ENCODE measurements at places on chromosomes 7 and 10.

GRCh38 chr7:22357311-22358175, 589 bp upstream of the RAPGEF5 start:
- no peak for DNase-seq

- DNase-seq, result no peak
Measured at GRCh38 chr7:27095050-27095896, 527 bp downstream of the HOXA1 start.

GRCh38 chr7:27746978-27747377, 7.0 kb downstream of the TAX1BP1 start:
- no peak for DNase-seq

DNA sequence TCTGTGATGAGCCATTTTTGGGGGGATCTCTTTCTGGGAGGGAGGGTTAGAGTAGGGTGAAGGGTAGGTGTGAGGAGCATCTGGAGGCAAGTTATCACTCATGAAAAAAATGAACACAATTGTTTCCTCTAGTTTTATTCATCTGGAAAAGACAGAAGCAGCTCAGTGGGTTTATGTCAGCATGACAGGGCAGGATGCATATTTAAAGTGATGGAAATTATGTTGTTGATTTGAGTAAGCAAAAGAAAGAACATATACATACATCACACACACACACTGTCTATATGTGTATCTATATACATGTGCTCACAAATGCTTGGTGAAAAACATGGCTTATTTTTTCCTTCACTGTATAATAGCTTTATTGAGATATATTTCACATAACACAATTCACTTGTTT, 114.2 kb downstream of the ADCY1 start:
- no peak for DNase-seq

GRCh38 chr10:74634995-74635536, 191.3 kb upstream of the KAT6B start:
- no peak for DNase-seq

GRCh38 chr10:43971981-43972380, 323.3 kb upstream of the ZNF32 start:
- no peak for DNase-seq

DNA sequence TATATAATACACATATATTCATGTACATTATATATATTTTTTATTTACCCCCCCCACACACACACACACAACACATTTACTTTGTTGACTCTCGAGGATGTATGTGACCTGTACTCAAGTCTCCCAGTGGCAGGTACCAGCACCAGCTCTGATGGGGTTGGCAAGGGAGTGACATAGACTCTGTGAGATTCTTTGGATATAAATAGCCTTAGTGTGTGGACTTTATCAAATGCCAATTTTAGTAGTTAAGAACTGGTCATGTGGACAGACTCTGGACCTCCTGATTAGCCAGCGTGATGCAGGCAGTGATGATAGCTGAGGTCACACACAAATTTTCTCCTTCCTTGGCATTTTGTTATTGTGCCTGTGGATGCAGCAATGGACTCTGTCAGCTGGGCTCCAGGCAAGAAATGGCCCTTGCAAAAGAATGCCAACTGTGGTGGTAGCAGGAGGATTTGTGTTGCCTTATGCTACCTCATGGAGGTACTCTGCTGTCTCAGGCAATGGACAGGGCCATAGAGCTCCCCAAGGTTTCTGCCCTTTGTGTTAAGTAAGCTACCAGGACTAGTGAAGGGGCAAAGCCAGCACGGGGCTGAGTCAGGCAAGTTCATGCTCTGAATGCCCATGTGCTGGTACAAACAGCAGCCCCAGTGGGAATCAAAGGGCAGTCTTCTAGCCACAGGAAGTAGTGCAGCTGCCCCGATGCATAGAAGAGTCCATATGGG, 224.6 kb upstream of the ZWINT start:
- DNase-seq, result no peak

DNA sequence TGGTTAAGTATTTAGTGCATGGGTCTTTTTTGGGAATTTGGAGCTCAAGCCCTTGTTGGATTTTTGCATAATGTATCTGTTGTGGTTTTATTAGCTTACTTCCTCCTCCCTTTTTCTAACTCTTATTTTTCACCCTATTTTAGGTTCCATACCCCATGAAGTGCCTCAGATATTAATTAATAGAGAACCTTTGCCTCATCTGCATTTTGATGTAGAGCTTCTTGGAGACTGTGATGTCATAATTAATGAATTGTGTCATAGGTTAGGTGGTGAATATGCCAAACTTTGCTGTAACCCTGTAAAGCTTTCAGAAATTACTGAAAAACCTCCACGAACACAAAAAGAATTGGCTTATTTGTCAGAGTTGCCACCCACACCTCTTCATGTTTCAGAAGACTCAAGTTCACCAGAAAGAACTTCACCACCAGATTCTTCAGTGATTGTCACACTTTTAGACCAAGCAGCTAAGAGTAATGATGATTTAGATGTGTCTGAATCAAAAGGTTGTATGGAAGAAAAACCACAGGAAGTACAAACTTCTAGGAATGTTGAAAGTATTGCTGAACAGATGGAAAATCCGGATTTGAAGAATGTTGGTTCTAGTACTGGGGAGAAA, 28.0 kb downstream of the SIRT1 start:
- no peak for DNase-seq

DNA sequence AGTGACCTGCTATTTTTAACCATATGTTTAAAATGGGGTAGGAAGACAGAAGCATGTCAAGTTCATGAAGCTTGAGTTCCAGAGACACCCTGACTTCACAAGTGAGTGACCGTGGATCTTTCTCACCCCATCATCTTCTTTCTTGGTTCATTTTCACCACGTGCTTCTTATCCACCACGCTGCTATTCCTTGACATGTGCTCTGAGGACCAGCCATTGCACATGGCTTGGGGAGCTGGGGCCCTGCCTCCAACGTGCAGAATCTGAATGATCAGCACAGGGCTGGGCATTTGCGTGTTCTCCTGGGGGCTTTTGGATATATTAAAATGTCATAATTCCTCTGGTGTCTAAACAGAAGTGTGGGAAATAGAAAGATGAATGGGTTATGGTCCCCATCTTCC, 25.0 kb upstream of the GTPBP4 start:
- no peak for DNase-seq

GRCh38 chr7:156999958-157000726, 10.3 kb downstream of the MNX1 start:
- no peak for DNase-seq

DNA sequence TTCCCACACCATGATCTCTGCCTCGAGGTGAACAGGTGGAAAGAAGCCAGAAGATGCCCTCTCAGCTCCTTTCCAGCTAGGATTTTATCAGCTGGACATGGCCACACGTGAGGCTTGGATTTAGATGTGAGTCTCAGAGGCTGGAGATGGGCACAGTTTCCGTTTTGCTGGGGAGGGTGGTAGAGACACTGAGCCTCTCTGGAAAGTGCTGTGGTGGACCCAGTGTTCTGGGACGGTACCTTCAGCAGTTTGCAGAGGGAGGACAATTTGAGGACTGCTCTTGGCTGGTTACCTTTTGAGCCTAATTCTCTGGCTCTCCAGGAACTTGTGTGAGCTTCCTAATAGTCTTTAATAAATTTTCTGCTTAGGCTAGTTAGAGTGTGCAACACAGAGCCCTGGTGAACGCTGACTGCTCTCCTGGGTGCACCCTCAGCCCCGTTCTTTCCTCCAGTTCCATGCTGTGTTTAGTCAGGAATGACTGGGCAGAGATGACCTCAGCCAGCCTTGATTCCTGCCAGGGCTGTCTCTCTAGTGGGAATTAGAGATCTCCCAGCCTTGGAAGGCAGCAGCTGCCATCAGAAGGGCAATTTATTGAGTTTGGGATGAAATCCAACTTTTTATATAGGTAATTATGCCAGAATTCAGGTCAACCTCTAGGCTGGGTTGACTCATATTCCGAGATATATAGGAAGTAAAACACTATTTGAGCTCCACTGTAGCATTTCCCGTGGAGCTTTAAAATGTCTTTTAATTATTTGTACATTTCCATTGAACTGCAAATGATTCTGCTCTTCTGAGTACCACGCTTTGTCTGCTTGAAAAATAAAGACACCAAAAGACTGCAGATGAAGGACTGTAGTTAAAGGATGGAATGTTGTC, 103.9 kb downstream of the GATA3 start:
- DNase-seq, result no peak

DNA sequence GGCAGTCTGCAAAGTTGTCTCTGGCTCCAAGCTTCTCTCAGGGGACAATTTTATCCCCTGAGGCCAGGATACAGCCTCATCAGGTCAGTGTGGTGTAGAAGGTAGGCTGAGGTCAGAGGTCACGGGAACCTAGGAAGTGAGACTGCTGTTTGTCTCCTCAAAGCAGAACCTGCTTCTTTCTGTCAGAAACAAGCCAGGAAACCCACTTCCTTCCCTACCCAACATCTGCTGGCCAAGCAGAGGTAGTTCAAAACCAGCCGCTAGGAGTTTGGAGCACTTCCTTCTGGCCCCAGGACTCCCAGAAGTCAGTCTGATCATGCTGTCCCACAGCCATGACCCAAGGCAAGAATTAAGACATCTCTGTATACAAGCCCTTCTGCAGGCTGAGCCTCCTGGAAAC, 12.2 kb downstream of the CLRN3 start:
- DNase-seq, result peak; percentile 74

- peak; percentile 54 for DNase-seq
Measured at GRCh38 chr7:81013083-81013817, 94.4 kb upstream of the SEMA3C start.

GRCh38 chr10:73585327-73585726, 5.8 kb downstream of the USP54 start:
- DNase-seq, result no peak

DNA sequence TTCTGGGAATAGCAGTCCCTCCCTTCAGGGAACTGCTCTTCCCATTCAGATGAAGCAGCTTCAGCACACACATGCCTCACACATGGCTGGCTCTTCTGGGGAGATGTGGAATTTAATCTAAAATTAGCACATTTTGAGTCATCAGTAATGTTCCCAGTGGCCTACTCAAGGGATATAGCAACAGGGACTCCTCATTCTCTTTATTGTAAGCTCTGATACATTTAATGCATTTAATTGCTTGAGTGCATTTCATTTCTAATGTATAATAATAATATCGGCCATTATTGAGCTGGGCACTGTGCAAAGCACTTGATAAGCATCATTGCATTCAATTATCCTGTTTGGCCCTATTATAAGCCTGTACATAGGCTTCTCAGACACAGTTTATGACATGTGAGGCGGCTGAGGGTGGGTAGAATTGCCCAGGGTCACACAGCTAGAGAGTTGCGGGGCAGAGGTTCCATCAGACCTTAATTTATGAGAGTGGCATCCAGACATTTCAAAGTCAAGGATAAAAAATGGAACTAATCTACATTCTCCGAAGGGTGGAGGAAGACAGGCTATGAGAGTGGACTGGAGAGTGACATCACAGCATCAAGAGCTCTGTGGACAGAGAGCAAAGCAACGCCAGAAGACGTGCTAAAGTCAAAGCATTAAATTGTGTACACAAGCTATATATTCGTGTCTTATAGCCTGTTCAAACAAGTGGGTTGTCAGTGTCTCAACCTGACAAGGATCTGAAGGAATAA, 76.8 kb downstream of the LANCL2 start:
- DNase-seq, result no peak

GRCh38 chr7:112399501-112399900, 50.8 kb upstream of the IFRD1 start:
- DNase-seq, result no peak

- DNase-seq, result no peak
Measured at GRCh38 chr7:150799156-150799555, 1.0 kb downstream of the TMEM176B start.

DNA sequence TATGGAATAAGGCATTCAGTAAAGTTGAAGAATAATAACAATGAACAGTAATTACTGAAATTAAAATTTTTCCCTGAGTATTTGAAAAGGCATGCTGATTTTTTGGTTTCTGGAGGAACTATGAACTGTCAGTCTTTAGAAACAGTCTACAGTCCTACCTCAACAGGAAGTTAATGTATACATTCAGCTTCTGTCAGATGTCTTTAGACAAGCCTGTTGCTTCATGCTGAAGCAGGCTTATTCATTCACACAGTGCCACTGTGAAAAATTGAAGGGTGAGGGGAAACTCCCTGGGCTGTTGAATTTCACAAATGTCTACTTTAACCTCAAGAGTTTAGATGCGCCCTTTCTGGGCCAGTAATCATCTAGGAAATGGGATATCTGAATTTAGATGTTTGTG, 3.5 kb downstream of the NRF1 start:
- DNase-seq, result peak; percentile 89

DNA sequence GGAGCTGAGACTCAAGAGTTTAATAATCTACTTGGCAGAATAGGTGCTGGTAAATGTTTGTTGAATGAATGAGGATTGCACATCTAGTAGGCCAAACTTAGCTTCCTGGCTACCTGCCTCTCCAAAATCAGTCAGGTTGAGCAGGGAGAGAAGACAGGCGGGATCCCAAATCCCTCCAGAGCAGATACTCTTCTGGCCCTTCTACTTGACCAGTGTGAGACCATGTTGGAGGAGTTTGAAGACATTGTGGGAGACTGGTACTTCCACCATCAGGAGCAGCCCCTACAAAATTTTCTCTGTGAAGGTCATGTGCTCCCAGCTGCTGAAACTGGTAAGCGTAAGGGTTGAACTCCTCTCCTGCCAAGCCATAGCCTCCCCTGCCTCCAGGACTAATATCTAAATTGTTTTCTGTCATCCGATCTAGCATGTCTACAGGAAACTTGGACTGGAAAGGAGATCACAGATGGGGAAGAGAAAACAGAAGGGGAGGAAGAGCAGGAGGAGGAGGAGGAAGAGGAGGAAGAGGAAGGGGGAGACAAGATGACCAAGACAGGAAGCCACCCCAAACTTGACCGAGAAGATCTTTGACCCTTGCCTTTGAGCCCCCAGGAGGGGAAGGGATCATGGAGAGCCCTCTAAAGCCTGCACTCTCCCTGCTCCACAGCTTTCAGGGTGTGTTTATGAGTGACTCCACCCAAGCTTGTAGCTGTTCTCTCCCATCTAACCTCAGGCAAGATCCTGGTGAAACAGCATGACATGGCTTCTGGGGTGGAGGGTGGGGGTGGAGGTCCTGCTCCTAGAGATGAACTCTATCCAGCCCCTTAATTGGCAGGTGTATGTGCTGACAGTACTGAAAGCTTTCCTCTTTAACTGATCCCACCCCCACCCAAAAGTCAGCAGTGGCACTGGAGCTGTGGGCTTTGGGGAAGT, 2.2 kb upstream of the MBLAC1 start:
- no peak for DNase-seq

- peak; percentile 87 for DNase-seq
Measured at GRCh38 chr7:48964074-48964473, 39.7 kb downstream of the CDC14C start.

GRCh38 chr7:154566877-154567276, 436.0 kb downstream of the PAXIP1 start:
- no peak for DNase-seq

DNA sequence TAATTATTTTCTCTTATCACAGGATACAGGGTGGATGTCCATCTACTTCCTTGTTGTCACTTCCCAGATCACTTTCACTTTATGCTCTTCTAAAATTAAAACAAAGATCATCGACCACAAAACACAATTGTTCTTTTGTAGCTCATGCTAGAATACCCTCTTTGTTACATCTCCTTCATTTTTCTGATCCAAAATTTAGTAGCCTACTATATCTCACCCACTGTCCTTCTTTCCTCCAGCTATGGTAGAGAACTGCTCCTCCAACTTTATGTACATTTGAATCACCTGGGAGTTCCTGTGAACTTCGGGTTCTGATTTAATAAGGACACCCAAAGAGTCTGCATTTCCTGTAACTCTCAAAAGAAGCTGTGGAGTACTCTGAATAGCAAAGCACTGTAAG, 1.2 kb upstream of the AHR start:
- no peak for DNase-seq

GRCh38 chr7:151705636-151706276, 171.2 kb downstream of the PRKAG2 start:
- DNase-seq, result peak; percentile 27
